ENCODE measurements at places on chromosomes 11 and 22.

DNA sequence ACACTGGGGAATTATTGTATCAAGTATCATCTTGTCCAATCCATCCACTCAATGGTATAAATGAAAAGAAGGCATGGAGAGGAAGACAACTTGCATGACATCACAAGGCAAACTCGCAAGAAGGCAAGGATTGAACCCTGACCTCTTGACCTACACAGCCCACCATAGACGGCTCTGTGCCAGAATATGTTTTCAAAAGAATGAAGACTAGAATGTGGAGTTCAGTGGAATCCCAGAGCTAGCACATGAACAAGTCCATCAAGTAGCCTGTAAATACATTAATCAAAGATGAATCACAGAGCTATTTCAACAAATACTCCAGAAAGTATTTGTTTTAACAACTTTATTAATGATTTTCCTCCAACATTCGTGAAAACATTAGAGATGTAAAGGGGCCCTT is 189.7 kb downstream of the GUCY1A2 start:
- no peak for DNase-seq

GRCh38 chr11:85902353-85902752 is 47.2 kb downstream of the CCDC83 start:
- DNase-seq = no peak

DNA sequence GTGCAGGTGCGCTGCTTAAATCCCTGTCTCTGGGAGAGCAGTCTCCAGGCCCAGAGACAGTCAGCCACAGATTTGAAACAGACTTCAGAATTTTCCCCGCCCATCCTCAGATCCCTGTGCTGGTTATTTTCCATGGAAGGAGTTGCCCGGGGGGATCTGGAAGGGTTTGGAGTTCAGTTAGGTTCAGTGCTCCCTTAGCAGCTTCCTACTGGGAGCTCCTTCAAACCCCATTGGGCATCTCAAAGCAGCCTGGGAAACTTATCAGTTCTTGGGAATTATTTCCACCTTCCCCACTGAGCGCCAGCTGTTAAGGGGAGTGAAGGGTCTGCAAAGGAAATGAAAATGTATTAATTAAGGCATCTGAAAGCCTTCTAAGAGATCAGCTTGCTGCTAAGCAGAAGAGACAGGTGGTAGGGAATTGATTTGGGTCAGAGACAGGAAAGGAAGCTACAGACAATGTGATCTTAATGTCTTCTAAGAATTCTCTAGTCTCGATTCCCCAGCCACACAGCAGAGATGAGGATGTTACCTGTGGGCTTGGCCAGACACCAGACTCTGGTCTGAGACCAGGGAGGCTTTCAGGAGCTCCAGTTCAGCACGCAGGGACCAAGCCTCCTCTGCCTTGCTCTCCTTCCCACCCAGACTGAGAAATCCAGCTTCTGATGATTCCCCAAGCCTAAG is 106.2 kb upstream of the TBCEL start:
- no peak for DNase-seq

DNA sequence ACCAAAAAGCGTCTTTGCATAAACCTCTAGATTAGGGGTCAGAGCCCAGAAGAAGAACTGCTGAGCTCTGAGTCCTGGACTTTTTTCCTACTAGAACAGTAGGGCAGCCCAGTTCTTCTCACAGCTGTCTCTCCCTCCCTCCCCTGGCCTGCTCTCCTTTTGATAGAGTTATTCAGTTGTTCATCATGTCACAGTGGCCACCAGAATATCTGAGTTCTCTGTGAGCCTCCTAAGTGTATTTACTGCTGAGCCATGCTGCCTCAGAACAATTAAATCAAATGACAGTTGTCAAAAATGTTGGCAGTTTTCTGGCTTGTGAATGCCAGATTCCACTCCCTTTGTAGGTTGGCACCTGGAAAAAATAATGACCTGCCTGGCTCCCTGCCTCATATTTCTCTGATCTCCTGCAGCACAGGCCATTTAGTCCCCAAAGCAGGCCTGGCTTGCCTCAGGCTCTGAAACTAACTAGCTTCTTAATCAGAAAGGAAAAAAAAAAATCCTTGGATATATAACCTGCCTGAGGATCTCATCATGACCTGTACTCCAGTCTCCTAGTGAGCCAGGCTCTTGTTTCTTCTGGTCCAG is 377.4 kb upstream of the LARGE1 start:
- no peak for DNase-seq

- no peak for DNase-seq
These were observed 2.3 kb downstream of the B3GAT1 start for GRCh38 chr11:134409552-134410429.

Data from activated T-helper 1 cell treated with anti-CD3 and anti-CD28 coated beads, Interleukin-2, amount 50 U/mL, for 16 hours (primary cell).